NCI-H1694 treated with DMSO at 0.1 percent for 48 hours (cell line): ENCODE measurements at places on chromosomes 2 and 18.
A peak's percentile ranks its signal among the peaks of the same experiment; 100 is the strongest.

- DNase-seq = no peak
Observed at GRCh38 chr2:197985029-197985638, 180.7 kb downstream of the PLCL1 start.

GRCh38 chr2:158914731-158915130 is 53.7 kb upstream of the TANC1 start:
- no peak for DNase-seq

GRCh38 chr2:71928734-71929481 is 218.8 kb downstream of the CYP26B1 start:
- DNase-seq = no peak

DNA sequence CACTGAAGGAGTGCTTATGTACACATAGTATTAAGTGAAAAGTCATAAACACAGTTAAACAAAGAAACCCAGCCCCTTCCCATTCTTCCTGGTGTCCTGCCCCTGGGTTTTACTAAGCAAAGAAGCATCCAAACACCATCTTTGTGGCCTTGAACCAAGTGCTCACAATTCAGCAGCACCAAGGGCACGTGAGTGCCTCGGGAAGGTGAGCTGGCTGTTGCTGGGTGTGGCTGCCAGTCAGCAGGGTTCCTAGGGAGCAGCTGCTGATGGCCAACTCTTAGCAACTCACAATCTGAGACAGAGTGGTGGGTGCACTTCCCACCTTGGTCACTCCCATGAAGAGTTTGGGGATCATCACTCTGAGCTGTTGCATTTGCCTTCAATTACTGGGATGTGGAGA is 97.7 kb upstream of the PGAP1 start:
- DNase-seq = peak; percentile 33

GRCh38 chr2:182980115-182980514 is 58.1 kb downstream of the NCKAP1 start:
- peak; percentile 87 for DNase-seq

- no peak for DNase-seq
Observed at GRCh38 chr2:26401739-26402541, at the start of gene DRC1. Gene DRC1 (plus strand): TSS chr2:26401920. CDS start chr2:26401990, 70 bp downstream.

DNA sequence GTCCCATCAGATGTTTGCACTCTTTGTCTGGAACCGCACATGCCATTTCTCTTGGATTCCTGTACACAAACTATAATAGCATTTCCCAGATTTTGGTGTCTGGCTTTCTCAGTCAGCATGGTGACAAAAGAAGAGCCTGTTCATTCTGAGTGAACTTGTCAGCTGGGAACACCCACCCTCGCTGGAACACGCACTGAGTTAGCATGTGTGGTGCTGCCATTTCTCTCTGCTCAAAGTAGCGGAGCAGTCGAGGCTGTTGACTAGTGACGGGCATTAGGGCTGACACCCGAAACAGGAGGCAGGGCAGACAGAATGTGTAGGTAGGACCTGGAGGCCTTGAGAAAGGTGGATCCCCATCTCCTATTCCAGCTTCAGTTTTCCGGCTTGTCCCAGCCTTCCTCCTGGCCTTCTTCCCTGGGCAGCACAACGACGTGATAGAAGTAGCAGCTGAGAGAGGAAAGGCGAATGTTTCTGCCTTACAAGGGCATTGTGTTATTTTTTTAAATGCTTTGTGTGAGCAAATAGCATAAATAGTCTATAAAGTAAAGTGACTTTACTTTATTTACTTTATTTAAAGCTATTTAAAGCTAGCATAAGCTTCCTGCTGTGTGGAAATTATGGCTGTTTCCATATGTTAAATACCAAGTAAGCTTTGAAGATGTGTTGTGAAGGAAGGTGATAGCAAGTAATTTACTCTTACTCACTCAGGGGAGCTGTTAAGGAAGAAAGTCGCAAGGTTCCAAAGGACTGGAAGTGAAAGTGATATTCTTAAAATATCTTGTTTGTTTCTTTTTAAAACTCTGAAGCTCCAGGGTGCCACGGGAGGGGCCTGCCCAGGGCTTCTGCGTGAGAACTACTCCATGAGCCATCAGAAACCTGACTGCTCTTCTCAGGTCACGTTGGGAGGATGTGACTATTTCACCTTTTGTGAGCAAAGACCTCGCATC is 272.6 kb downstream of the NEDD4L start:
- DNase-seq = no peak

DNA sequence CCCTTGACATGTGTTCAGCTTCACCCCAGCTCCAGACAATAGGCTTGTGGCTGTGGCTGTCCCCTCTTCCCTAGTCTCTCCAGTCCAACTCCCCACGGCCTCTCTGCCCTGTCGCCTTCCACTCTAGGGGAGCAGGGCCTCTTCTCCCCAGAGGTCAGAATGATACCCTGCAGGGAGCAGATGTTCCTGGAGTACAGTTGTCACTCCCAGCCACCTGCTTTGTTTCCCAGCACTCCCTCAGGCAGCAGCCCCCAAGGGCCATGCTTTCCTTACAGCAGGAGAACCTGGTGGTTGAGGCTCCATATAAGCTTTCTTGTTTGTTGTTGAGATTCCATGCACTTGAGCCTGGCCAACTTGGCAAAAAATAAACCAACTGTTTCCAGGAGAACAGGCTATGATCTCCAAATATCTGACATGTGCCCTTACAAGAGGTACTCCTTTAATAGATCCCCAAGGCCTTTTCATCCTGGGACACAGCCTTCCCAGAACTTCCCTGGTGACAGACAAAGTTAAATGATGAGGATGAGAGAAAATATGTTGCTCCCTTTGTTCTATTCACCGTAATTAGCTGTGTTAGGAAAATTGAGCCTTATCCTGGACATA is 45.1 kb downstream of the DPYSL5 start:
- peak; percentile 46 for DNase-seq

DNA sequence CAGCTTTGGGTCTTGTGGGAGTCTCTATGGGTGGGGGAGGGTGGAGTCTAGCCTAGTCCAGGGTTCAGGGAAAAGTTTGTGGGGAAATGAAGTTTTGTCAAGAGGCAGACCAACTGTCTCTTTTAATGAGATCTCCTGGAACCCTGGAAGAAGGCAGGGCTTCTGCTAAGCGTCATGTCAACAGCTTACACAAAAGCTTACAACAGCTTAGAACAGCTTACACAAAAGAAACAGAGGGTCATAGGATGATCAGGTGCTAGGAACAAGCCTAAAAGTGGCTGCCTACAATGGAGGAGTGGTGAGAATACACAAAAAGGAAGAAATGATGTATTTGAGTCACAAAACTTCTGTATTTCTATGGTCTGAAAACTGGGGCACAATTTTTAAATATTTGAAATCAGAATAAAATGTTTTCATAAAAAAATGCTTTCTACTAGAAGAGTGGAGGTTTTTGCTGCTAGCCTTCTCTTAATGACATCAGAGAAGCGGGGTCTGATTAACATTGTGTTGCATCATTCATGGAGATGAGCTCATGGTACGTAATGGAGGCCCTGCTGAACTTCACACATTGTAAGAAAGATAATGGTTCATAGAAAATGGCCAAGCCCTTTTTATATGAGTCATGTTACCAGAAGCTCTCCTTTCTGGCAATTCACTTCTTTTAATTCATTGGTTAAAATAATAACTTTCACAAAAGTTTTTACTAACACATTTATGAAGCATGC is 351.0 kb downstream of the PIK3C3 start:
- no peak for DNase-seq

GRCh38 chr2:171420728-171421563 is 12.8 kb downstream of the METTL8 start:
- no peak for DNase-seq

GRCh38 chr2:3246928-3247714 is 130.5 kb downstream of the EIPR1 start:
- no peak for DNase-seq

DNA sequence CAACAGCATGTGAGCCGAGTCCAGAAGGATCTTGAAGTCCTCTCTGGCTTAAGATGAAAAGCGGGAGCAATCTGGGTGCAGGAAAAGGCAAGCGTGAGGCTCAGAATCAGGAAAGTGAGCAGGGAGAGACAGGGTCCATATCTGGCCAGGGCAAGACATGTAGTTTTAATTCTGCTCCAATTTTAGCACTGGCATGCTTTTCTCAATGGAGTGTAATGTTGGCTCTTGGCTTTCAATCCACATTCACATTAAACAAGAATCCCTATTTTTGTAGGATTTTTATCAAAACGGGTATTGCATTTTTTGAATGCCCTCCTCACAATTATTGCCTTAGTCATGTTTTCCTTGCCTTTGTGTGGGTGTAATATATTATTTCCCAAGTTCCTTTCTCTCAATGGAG is 6.0 kb downstream of the SPATA3 start:
- DNase-seq = no peak

DNA sequence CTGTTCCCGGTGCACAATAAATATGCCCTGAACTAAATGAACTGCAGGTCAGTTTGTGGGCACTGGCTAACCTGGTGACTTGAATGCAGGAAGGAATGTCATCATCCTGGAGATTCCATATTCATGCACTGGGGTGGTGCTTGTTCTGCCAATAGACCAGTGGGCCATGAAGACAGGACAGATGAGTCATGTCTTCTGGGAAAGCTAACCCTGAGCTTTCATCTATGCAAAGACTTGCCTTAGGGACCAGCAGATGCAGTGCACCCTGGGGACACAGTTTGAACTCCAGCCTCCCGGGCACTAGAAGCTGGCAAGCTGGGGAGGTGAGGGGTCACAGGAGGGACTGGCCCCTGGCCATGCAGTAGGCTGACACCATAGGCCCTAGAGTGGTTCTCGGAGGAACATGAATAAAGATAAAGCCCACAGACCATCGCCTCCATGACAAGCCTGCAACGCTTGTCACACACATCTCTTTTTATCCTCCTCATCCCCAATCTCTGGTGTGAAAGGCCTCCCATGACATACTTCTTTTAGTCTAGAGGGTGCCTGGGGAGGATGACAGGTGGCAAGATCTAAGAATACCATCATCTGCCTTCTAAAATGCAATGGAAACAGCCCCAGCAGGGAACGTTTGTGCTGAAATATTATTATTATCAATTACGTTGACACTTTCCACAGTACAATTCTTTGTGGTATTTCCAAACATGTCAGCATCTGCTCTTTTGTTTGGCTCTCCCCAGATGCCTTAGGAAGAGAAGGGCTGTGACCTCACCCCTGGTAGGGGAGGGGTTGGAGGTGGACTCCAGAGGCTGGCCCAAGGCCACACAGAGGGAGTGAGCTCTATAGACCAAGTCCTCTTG is 267.4 kb upstream of the RAB6C start:
- DNase-seq = no peak

GRCh38 chr2:206851521-206851920 is 86.1 kb downstream of the FASTKD2 start:
- DNase-seq = peak; percentile 92

GRCh38 chr18:48136051-48136826 is 205.8 kb upstream of the SMAD2 start:
- no peak for DNase-seq

- no peak for DNase-seq
Observed at GRCh38 chr2:52402128-52402527, 1365.5 kb upstream of the CHAC2 start.

DNA sequence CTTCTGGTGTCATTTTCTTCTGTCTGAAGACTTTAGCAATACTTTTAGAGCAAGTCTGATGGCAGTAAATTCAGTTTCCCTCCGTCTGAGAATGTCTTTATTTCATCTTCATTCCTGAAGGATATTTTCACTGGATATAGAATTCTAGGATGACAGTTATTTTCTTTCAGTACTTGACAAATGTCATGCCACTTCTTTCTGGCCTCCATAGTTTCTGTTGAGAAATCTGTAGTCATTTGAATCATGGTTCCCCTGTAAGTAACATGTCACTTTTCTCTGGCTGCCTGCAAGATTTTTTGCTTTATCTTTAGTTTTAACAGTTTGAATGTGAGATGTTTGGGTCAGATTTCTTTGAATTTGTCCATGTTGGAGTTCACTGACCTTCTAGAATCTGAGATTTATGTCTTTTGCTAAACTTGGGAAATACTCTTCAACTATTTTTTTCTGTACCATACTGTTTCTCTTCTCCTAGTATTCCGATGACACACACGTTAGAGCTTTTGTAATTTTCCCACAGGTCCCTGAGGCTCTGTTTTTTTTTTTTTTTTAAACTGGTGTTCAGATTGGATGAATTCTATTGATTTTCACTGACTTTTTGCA is 30.2 kb downstream of the RMND5A start:
- DNase-seq = no peak

- DNase-seq = no peak
Observed at GRCh38 chr18:53747663-53748160, 476.8 kb downstream of the MBD2 start.

GRCh38 chr2:197159661-197160211 is 150.8 kb downstream of the ANKRD44 start:
- DNase-seq = no peak

DNA sequence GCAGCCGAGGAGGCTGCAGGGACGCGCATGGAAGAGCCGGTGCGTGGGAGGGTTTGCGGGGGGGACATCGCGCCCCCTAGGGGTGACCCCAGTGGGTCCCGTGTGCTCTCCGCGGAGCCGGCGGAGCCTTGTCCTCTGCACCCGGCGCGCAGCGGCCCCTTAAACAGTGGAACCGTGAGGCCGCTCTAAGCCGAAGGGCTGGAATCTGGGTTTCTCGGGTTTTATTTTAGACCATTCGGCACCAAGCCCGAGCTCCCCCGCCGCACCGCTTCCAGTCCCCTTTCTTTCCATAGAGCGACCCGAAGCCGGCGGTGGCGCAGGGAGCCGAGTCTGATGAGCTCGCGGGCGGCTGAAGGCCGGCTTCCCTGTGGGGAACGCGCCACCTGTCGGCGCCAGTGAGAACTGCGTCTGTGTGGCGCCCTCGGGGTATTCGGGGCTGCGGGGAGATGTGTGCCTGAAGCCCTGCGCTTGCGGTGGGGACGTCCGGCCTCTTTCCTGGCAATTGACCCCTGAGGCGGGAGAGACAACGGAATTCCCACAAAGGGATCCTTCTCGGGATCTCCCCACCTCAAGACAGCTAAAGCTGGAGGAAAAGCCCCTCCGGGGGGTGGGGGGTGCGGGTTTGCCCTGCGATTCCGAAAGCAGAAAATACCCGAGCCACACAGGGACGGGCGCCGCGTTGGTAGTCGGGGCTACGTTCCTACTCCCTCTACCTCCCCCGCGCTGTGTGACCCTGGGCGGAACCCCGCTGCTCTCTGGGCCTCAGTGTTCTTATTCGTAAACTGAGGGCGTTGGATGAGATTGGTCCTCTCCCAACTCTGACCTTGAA is 8.2 kb upstream of the EN1 start:
- peak; percentile 67 for DNase-seq

DNA sequence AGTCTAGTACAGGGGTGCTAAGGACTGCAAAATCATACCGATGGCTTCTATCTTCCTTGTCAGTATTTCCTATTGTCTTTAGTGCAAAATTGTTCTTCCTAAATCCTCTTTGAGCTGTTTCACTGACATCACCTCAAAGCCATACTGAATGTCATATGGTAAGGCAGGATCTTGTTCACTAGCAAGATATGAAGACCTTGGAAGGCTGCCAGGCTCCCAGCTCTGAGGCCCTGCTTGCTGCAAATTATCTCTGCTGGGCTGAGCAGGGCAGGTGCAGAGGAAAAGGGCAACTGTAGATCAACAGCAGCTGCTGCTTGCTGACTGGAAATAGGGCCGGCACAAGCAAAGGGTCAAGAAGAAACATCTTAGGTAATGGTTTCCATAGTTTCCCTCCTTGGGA is 58.2 kb downstream of the PMAIP1 start:
- peak; percentile 71 for DNase-seq

- DNase-seq = no peak
Observed at GRCh38 chr2:46506131-46506706, 26.9 kb downstream of the TMEM247 start.
